Esophagus squamous epithelium (tissue), 5 donors: ENCODE measurements at places on chromosomes 7 and 10. TPM values are rescaled to one million over a fixed set of nuclear protein-coding genes. Genes with fewer than 3 reads are reported as not detected.

The PIP gene
- total RNA-seq: not detected

The EGR2 gene
- total RNA-seq: 0.62 TPM

The CPA4 gene
- 12.3 TPM for total RNA-seq

- H3K27ac ChIP-seq: no peak overlapping the region
- H3K4me3 ChIP-seq: no peak overlapping the region
- no peaks in the 10 kb centered on the region for H3K36me3 ChIP-seq
- no peaks in the 10 kb centered on the region for H3K27me3 ChIP-seq
Measured at GRCh38 chr7:81482600-81483186, 287.2 kb downstream of the HGF start.

The NRCAM gene
- total RNA-seq: not detected

- H3K27ac ChIP-seq: peak overlapping the region; percentile 92
- no peak for DNase-seq
- peak overlapping the region; percentile 7 for H3K4me3 ChIP-seq
- no peaks in the 10 kb centered on the region for H3K27me3 ChIP-seq
Measured at GRCh38 chr10:110827875-110828274, 43.9 kb upstream of the PDCD4 start.

- no peak for DNase-seq
- H3K4me3 ChIP-seq: peak overlapping the region; percentile 44
- H3K27ac ChIP-seq: peak overlapping the region; percentile 41
- H3K4me1 ChIP-seq: peaks cover 12% of the 10 kb centered on the region
- peaks cover 4% of the 10 kb centered on the region for H3K36me3 ChIP-seq
Measured at GRCh38 chr7:100568896-100569844, 4.5 kb downstream of the SAP25 start.

DNA sequence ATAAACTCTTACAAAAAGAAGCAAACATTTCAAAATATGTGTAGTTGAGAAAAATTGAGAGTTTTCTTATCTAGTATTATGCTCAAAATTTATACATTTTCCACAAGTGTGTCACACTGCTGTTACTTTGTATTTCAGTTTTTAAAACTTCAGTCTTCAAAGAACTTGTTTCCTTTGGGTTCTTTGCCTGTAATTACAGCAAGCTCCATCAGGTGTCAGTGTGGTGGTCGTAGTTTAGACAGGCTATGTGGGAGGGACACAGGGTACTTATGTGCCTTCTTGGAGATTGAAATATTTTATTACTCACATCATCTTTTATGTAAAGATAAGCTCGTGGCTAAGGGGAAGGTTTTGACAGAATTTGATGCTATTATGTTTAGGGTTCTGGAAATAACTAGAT is 360.5 kb downstream of the FGFR2 start:
- no peaks in the 10 kb centered on the region for H3K27me3 ChIP-seq
- no peak overlapping the region for H3K4me3 ChIP-seq
- no peak overlapping the region for H3K27ac ChIP-seq
- no peaks in the 10 kb centered on the region for H3K36me3 ChIP-seq
- peaks cover under 1% of the 10 kb centered on the region for H3K4me1 ChIP-seq

The UPK3BL2 gene
- total RNA-seq: 15.3 TPM

DNA sequence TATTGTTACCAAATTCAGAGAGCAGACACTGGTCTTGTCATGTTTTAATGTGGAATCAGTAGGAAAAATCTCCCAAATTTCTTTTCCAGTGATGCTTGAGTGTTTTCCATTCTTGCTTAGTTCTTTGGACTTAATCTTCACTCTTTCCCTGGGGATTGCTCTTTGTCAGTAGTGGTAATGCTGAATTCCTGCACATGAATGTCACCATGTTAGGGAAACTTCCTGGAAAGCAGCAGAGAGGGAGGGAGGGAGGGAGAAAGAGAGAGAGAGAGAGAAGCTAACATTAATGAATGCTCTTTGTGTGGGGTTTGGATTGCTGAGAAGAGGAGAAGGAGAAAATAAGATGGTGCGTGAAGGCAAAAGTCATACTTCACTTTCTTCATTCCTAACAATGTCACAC is 295.3 kb upstream of the COBL start:
- H3K27ac ChIP-seq: no peak overlapping the region
- DNase-seq: no peak
- no peaks in the 10 kb centered on the region for H3K27me3 ChIP-seq
- no peak overlapping the region for H3K4me3 ChIP-seq

- no peak for DNase-seq
- no peaks in the 10 kb centered on the region for H3K27me3 ChIP-seq
- H3K36me3 ChIP-seq: no peaks in the 10 kb centered on the region
- no peaks in the 10 kb centered on the region for H3K4me1 ChIP-seq
- H3K27ac ChIP-seq: no peak overlapping the region
- no peak overlapping the region for H3K4me3 ChIP-seq
Measured at GRCh38 chr10:47020471-47020870, 109.2 kb downstream of the PTPN20 start.

DNA sequence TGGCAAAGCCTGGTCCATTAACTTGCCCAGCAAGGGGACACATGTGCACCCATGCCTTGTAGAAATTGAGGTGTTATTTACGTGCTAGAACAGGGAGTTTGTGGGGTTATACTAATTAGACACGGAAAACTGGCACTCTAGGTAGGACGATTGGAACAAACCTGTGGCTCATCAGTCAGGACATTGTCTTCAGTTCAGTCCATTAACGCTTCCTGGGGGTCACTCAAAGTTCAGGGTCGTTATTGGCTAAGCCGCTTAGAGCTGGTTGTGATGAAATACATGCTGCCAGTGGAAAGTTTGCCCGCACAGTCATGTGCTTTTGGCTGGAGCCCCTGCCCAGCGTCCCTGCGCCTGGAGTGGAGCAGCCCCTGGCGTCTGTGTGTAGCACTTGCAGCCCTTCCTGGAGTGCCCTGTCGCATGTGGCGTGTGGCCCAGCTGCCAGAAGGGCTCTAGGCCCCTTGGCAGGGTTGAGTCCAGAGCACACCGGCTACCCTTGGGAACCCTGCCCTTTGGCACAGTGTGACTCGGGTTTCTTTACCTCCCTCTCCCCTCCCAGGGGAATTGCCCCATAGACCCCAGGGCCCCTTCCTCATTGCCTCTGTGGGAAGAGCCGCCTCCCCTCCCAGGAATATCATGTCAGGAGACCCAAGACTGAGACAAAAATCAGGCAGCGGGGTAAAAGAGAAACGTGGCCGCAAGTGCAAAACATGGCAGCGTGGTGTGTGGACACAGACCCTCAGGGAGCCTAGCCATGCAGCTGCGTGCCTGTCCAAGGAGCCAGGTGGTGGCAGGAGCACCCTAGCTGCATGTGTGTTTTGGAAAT is 9.8 kb downstream of the ZNF775 start:
- no peak overlapping the region for H3K4me3 ChIP-seq
- no peaks in the 10 kb centered on the region for H3K27me3 ChIP-seq
- H3K4me1 ChIP-seq: no peaks in the 10 kb centered on the region
- peaks cover 7% of the 10 kb centered on the region for H3K36me3 ChIP-seq
- no peak for DNase-seq
- no peak overlapping the region for H3K27ac ChIP-seq

The CAPZA2 gene
- total RNA-seq: 123 TPM

The CYP2C19 gene
- 1.3 TPM for total RNA-seq

DNA sequence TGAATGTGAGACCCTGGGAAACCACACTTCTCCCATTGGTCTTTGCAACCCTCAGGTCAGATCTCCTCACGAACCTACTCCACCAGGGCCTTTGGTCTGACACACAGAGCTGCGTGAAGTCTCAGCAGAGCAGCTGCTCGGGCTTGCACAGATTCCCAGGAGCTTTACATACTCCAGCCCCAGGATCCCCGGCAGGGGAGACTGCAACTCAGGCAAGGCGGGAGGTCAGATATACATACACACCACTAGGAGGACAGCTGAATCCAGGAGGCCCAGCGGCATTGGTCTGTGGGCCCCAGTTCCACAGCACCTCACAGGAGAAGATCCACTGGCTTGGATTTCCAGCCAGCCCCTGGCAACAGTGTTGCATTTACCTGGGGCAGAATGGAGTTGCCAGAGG is 239.2 kb downstream of the GPAM start:
- no peaks in the 10 kb centered on the region for H3K4me1 ChIP-seq
- no peak for DNase-seq
- no peak overlapping the region for H3K4me3 ChIP-seq
- no peaks in the 10 kb centered on the region for H3K27me3 ChIP-seq
- no peaks in the 10 kb centered on the region for H3K36me3 ChIP-seq

DNA sequence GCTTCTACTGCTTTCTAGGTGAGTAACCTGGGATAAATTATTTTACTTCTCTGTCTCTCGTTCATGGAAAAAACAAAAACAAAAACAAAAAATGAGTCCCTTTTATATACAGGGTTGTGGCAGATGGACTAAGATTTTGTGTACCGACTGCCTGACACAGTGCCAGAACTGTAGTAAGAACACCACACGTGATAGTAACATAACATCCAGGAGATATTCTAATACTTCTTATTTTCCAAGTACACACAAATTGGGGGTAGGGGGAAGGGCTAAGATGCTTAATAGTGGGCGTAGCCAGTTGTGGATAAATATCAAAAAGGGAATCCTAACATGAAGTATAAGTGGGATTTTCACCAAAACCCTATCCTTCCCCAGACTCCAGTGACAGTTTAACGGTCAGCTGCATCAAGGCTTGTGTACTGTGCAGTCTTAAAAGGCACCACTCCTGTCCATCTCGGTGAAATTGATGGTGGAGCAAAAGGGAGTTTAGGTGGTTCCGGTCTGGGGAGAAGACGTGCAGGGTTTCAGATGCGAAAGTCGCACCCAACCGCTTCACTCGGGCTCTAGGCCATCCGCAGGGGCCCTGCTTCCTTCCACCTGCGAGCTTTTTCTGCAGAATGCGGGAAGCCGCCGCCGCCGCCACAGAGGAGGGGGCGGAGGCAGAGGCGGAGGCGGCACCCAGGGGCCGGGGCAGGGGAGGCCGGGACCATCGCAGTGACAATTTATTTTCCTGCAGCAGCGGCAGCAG is at the start of gene STAMBPL1:
Gene STAMBPL1, plus strand, starts transcription at position 712 of the 748 bp plus-strand sequence. CDS start 21,464 bp downstream, outside the sequence.
- peak within 1 kb of the TSS; percentile 91 for H3K27ac ChIP-seq
- peak; percentile 33 for DNase-seq
- peaks cover 9% of the 10 kb centered on the region for H3K4me1 ChIP-seq

- H3K4me3 ChIP-seq: peak overlapping the region; percentile 26
- H3K27me3 ChIP-seq: no peaks in the 10 kb centered on the region
- H3K36me3 ChIP-seq: no peaks in the 10 kb centered on the region
- H3K4me1 ChIP-seq: peaks cover 19% of the 10 kb centered on the region
Measured at GRCh38 chr10:132036887-132037675, 28.7 kb upstream of the JAKMIP3 start.

The UNCX gene
- not detected for total RNA-seq

The STX1A gene
- total RNA-seq: 0.94 TPM

The HSPB1 gene
- 6,888 TPM for total RNA-seq

- H3K36me3 ChIP-seq: no peaks in the 10 kb centered on the region
- no peak overlapping the region for H3K4me3 ChIP-seq
- H3K4me1 ChIP-seq: no peaks in the 10 kb centered on the region
- no peaks in the 10 kb centered on the region for H3K27me3 ChIP-seq
Measured at GRCh38 chr10:54797636-54798321, 3.3 kb downstream of the PCDH15 start.

The TMEM140 gene
- 9.2 TPM for total RNA-seq

DNA sequence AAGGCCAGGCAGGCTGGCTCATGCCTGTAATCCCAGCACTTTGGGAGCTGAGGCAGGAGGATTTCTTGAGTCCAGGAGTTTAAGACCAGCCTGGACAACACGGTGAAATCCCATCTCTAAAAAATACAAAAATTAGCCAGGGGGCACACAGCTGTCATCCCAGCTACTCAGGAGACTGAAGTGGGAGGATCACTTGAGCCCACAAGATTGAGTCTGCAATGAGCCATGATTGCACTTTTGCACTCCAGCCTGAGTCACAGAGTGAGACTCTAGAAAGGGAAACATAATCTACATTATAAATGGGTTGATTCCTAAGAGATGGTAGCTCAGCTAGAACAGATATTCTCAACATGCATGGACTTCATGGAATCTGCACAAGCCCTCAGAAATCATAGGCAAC is 6.3 kb upstream of the LIPF start:
- no peaks in the 10 kb centered on the region for H3K36me3 ChIP-seq
- no peaks in the 10 kb centered on the region for H3K4me1 ChIP-seq
- no peak overlapping the region for H3K4me3 ChIP-seq
- H3K27me3 ChIP-seq: no peaks in the 10 kb centered on the region
- no peak overlapping the region for H3K27ac ChIP-seq
- DNase-seq: no peak

The NPSR1 gene
- total RNA-seq: not detected

- H3K27me3 ChIP-seq: no peaks in the 10 kb centered on the region
- no peaks in the 10 kb centered on the region for H3K36me3 ChIP-seq
- H3K27ac ChIP-seq: no peak overlapping the region
- no peak overlapping the region for H3K4me3 ChIP-seq
Measured at GRCh38 chr10:101450277-101451080, 96.5 kb downstream of the BTRC start.

The AZGP1 gene
- 2.0 TPM for total RNA-seq

DNA sequence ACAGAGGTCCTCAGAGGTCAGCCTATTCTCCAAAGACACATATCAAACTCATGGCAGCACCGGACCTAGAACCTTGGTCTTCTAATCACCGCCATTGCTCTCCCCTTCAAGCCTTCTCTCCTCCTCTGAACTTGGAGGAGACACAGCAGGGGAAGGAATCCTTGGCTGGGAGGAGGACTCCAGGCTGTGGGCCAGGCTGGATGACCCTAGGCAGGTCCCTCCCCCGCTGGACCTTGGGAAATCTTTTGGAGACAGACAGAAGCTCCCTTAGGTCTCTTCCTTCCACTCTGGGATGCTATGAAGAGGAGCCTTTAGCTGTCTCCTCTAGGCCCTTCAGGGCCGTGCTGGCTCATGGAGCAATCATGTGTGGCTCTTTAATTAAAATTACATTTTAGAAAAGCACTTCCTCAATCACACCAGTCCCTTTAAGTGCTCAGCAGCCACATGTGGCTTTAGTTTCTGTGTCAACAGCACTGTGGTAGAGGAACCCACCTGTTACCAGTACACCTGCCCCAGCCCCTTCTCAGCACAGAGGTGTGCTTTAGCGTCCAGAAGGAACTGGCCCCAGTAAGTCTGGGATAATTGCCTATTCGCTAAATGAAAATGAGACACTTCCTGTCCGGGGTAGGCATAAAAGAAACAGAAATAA is 238.2 kb downstream of the CELF2 start:
- peaks cover 9% of the 10 kb centered on the region for H3K36me3 ChIP-seq
- no peaks in the 10 kb centered on the region for H3K27me3 ChIP-seq
- H3K27ac ChIP-seq: peak overlapping the region; percentile 34
- H3K4me3 ChIP-seq: no peak overlapping the region
- DNase-seq: no peak

DNA sequence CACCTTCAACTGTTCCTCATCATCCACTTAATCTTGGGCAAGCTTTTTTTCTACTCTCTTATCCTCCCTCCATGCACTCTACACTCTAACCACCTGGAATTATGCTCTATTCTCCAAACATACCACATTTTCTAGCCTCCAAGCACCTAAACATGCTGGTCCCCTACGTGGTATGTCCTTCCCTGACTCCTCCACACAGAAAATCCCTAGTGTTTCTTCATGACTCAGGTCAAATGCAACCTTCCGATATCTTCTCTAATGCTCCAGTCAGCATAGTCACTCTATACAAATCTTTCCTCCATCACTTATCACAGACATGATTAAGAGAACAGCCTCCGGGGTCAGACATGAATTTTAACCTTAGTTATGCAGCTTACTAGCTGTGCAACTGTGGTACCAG is 68.8 kb downstream of the ARMH3 start:
- no peak for DNase-seq
- no peak overlapping the region for H3K4me3 ChIP-seq
- no peak overlapping the region for H3K27ac ChIP-seq
- H3K4me1 ChIP-seq: no peaks in the 10 kb centered on the region
- peaks cover 98% of the 10 kb centered on the region for H3K36me3 ChIP-seq
